ENCODE measurements at places on chromosomes 3 and 15.

- no peak for DNase-seq
Observed at GRCh38 chr15:55513152-55513551, 5.1 kb upstream of the DNAAF4 start.

GRCh38 chr3:171592786-171593185 lies 132.6 kb upstream of the TNIK start:
- no peak for DNase-seq

DNA sequence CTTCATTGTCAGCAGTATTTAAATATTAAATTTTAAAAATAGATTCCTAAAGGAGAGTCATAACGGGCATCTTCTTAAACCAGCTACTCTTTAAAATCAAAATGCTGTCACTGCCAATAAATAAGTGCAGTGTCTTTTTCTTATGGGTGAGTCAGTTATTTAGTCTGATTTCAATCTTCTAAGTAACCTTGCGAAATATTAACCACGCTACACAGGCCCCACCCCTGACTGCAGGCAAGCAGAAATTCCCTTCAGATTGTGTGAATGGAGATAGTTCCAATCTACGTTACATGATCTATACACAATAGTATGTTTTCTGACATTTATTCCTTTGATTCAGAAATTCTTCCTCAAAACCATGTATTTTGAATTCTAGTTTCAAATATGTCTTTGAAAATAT lies 141.5 kb downstream of the GADL1 start:
- peak; percentile 89 for DNase-seq

GRCh38 chr3:62710751-62711150 lies 164.5 kb downstream of the CADPS start:
- no peak for DNase-seq

GRCh38 chr3:18238332-18238731 lies 186.8 kb downstream of the SATB1 start:
- DNase-seq = no peak

DNA sequence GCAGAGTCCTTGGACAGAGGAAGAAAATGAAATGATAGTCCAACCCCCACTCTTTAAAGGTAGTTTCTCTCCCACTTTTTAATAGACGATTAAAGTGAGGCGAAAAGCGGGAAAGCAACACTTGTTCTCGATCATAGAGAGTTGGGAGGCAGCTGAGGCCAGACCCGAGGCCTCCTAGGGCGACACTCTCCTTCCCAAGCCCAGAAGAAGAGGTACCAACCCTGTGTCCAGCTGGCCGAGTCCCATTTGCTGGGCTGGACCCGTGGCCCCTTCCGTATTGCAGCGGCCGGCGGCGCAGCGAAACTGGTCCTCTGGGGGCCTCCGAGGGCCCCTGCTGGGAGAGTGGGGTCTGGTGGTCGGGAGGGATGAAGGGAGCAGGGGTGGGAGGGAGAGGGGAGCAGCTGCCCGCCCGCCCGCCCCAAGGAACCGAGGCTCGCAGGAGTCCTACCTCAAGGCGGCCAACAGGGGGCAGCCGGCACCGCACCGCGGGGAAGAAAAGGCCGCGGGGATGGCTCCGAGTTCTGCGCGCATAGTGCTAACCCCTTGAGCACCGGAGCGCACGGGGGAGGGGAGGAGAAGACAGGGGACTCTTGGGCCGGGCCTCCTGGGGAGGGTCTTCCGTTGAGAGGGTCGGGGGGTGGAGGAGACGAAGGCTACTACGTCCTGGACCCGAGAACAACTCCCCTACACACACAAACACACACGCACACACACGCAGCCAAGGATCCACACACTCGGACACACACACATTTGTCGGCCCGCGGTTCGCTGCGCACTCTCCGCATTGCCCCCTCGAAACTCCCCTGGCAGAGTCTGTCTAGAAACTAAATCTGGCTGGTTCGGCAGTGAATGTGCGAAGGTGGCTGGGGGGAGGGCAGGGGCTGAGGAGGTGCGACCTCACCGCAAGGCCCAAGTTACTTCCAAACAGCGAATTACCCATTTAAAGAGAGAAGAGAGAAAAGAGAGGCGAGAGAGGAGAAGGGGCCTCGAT lies 2.0 kb downstream of the WNT5A start:
- peak; percentile 90 for DNase-seq

- no peak for DNase-seq
Observed at GRCh38 chr15:89356634-89357298, 22.1 kb upstream of the POLG start.

GRCh38 chr15:85753261-85753660 lies 41.5 kb downstream of the KLHL25 start:
- no peak for DNase-seq

DNA sequence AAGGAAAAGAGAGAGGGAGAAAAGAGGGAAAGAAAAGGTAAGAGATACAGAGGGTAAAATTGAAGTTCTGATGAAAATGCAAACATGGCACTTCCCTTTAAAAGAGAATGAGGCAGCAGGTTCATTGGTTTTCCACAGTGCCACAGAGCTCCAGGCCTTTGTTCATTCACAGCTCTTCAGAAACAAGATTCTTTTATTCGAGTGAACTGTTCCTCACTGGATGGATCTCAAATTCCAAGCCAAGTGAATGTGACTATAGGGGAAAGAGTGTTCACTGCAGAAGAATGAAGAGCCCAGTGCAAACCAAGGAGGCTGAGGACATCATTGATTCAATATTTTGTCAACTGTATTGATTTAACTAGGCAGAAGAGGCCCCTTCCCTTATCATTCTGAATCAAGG lies 280.3 kb upstream of the PROK2 start:
- DNase-seq = no peak

- no peak for DNase-seq
Observed at GRCh38 chr3:16608816-16609215, 3.6 kb upstream of the DAZL start.

GRCh38 chr3:122350814-122351418 lies 25.9 kb downstream of the CSTA start:
- peak; percentile 12 for DNase-seq

DNA sequence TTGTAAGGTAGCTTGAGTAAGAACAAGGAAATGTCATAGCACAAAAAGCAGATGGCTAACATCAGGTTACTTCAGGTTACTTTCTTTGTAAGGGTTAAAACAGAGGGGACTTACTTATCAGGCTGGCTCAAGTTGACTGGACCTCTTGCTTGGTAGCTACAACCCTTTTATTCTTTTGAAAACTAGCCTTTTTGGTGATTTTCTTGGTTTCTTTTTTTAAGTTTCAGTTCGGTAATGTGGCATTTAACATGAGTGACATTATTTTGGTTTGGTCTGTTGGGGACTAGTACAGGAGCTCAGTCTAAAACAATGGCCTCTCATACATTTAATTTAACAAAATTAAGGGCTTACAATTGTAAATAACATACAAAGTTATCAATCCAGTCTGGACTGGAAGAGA lies 621.4 kb downstream of the OTOL1 start:
- DNase-seq = no peak

GRCh38 chr3:30357897-30358296 lies 248.5 kb upstream of the TGFBR2 start:
- no peak for DNase-seq

- DNase-seq = no peak
Observed at GRCh38 chr3:39760325-39760724, 49.1 kb upstream of the MYRIP start.

DNA sequence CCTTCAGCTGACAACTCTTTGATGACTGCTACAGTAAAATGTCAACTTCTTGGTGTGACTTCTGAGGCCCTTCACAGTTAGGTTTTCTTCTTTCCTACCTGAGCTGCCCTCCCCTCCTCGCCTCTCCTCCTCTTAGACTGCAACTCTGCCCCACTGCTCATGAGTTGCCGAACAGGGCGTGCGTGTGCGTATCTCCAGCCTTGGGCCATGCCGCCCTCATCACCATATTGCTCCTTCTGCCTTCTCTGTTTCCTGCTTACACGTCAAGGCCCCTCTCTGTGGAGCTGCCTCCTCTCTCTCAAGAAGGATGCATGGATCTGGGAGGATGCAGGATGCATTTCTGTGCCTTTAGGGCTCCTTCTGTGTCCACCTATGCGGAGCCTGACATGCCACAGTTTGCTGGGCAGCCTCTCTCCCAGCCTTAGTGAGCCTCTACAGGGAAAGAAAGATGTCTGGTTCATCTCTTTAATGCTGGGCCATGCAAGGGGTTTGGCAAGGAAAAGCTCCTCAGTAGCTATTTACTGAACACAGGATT lies 205.9 kb downstream of the RPLP1 start:
- DNase-seq = no peak

DNA sequence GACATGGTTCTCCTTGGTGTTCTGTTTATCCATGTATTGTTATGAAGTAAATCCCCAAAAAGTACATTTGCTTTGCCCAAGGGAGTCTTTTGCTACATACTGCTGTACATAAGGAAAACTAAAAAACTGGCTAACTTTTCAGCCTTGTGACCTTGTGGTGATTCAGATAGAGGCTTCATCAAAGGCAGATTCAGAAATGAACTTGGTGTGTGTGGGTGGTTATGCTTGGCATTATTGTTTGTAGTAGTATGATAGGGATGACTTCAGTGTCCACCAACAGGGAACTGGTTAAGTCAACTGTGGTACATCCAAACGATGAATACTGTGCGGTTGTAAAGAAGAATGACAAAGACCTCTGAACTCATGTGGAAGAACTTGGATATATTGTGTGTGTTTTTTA lies 75.6 kb upstream of the CHRNB4 start:
- no peak for DNase-seq

DNA sequence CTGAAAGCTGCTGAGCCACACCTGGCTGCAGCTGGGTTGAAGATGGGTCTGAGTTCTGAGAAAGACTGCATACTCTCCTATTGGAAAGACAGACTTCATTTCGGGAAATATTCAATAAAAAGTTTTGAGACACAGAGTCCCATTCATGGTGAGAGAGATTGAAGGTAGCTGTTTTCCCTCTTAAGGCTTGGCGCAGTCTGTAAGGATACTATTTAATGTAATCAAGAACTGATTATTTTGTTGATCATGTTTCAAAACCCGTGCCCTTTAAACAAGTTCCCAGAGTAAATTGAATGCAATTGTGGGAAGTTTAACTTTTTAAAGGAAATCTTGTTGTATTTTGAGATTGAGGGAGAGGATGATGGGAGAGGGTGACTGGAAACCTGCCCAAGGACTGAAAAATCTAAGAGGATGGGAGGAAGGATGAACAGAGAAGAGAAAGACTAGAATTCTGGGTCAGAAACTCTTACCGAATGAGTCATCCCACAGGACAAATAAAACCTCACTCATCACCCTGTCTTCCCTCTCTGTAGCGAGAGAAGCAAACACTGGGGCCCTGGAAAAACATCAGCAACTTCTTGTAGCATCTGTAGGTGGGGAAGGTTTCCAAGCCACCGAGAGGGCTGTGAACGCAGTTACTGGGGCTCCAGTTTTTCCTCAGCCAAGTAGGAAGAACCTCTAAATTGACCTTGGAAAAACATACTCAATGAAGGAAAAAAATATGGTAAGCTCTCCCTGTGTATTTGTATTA lies 193.2 kb upstream of the TPRG1 start:
- DNase-seq = peak; percentile 69

- DNase-seq = no peak
Observed at GRCh38 chr3:110583373-110583935, 488.2 kb upstream of the NECTIN3 start.

GRCh38 chr15:68052431-68052830 lies 1.7 kb upstream of the PIAS1 start:
- no peak for DNase-seq

GRCh38 chr3:4409415-4409814 lies 57.7 kb downstream of the SUMF1 start:
- no peak for DNase-seq

- DNase-seq = no peak
Observed at GRCh38 chr3:4818986-4819693, 160.1 kb upstream of the BHLHE40 start.

DNA sequence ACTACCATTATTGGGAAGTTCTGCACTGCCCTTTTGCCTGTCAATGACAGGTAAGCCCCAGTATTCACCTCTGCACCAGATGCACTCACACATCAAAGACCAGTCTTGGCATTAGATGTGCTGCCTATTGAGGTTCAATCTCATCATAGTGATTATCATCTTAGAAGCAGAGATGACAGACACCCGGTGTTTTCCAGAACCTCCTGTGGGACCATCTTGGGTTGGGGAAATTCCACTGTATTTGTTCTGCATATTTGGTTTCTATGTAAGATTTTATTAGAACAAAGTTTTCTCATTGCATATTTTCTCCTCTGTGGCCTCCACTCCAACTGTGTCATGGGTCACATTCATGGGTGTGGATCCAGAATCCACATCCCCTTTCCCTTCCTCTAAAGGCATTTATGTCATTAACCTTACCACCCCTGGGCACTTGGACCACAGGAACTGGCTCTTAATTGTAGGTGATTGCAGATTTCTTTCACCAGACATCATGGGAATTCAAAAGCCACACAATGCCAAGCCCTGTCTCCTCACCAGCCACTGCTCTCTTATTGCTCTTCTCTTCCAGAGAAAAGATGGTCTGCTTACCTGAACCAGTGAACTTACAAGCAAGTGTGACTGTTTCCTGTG lies 31.2 kb downstream of the PLA1A start:
- DNase-seq = peak; percentile 16

- DNase-seq = peak; percentile 50
Observed at GRCh38 chr15:32784581-32784980, 66.8 kb downstream of the GREM1 start.

GRCh38 chr3:179666436-179667035 lies 13.7 kb downstream of the USP13 start:
- DNase-seq = no peak

GRCh38 chr3:23209103-23209502 lies 6.0 kb downstream of the UBE2E2 start:
- no peak for DNase-seq

- DNase-seq = no peak
Observed at GRCh38 chr15:60591496-60592370, 112.8 kb upstream of the ICE2 start.

GRCh38 chr15:79673416-79674123 lies 223.2 kb downstream of the MTHFS start:
- peak; percentile 18 for DNase-seq

GRCh38 chr3:87798567-87798947 lies 260.2 kb downstream of the CGGBP1 start:
- peak; percentile 20 for DNase-seq

DNA sequence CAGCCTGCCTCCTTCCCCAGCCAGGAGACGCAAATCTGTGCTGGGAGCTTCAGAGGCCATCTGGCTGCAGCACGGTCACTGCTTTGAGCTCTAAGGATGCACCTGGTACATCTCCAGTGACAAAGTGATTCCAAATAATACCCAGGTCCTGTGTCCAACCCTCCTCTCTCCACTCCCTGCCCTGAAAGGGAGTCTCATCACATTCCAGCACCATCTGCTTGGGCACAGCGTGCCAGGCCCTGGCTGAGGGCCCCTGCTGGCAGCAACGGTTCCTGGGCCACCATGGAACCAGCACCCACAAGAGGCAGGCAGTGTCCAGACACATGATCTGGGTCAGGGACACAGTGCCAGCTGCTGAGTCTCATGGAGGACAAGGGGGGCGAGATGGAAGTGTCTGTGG lies 81.3 kb downstream of the MTHFS start:
- DNase-seq = no peak

GRCh38 chr3:87350367-87351199 lies 74.2 kb upstream of the POU1F1 start:
- peak; percentile 53 for DNase-seq

DNA sequence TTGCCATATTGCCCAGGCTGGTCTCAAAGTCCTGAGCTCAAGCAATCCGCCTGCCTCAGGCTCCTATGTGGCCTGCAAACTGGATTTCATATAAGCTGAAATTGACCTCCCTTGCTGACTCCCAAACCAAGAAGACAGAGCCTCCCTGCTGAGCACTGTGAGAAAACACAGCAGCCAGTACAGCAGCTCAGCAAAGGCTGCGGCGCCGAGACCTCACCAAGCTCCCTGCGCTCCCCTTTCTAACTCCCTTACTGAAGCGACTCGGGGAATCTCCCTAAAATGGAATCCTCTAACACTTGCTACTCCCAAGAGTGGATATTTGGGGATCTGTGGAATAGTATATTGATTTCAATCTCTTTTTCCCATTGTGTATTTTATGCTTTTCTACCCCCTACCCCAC lies 34.6 kb downstream of the MUC20 start:
- DNase-seq = no peak
